Nephron progenitor cell (in vitro differentiated cells): ENCODE measurements at places on chromosomes 4 and X.

DNA sequence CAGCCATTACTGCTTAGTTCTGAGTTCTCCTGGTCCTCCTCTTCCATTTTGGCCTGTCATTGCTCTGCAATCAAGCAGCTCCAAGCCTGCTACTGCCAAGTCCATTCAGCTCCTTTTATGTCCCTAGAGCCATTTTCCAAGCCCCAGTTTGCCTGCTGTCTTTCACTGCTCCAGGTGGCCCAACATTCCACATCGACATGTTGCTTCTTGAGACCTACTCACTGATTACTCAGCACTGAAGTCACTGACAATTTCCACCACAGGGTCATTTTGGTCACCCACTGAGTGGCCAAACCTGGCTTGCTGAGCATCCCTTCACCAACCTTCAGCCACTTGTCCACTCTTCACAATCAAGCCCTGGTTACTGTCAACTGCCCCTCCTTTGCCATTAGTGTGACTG lies 27.2 kb downstream of the LRIT3 start:
- H3K27ac ChIP-seq, result no peak overlapping the region
- H3K36me3 ChIP-seq, result no peaks in the 10 kb centered on the region
- H3K4me3 ChIP-seq, result no peak overlapping the region
- no peaks in the 10 kb centered on the region for H3K4me1 ChIP-seq
- no peaks in the 10 kb centered on the region for H3K27me3 ChIP-seq

- no peaks in the 10 kb centered on the region for H3K36me3 ChIP-seq
- no peaks in the 10 kb centered on the region for H3K4me1 ChIP-seq
- H3K4me3 ChIP-seq, result no peak overlapping the region
- H3K27ac ChIP-seq, result no peak overlapping the region
- DNase-seq, result no peak
These were observed 78.2 kb downstream of the MSL3 start for GRCh38 chrX:11836284-11836683.

DNA sequence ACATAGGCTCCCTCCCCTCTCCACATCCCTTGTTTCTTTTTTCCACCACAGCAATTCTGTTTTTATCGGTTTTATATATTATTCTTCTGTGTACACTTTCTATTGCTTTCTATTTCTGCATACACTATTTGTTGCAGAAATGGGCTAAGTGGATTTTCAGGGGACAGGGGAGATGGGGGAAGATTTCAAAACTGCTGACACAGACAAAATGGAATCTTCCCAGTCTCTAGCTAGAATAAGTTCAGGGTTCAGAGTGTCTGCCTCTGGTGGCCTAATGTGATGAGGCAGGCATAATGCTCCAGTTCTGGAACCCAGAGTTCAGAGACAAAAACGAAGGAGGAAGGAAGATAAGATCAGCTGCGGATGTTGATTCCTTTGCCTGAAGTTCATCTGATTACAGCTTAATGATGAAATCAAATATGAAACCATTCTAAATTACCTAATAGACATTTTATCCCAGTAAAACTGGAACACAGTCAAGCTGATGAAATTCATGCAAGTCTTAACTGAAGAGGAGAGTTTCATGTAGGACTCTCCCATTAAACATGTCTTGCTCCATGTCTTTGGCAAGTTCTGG lies 447.1 kb downstream of the AFF2 start:
- no peak overlapping the region for H3K4me3 ChIP-seq
- H3K27ac ChIP-seq, result no peak overlapping the region
- DNase-seq, result no peak
- H3K4me1 ChIP-seq, result peaks cover 18% of the 10 kb centered on the region

DNA sequence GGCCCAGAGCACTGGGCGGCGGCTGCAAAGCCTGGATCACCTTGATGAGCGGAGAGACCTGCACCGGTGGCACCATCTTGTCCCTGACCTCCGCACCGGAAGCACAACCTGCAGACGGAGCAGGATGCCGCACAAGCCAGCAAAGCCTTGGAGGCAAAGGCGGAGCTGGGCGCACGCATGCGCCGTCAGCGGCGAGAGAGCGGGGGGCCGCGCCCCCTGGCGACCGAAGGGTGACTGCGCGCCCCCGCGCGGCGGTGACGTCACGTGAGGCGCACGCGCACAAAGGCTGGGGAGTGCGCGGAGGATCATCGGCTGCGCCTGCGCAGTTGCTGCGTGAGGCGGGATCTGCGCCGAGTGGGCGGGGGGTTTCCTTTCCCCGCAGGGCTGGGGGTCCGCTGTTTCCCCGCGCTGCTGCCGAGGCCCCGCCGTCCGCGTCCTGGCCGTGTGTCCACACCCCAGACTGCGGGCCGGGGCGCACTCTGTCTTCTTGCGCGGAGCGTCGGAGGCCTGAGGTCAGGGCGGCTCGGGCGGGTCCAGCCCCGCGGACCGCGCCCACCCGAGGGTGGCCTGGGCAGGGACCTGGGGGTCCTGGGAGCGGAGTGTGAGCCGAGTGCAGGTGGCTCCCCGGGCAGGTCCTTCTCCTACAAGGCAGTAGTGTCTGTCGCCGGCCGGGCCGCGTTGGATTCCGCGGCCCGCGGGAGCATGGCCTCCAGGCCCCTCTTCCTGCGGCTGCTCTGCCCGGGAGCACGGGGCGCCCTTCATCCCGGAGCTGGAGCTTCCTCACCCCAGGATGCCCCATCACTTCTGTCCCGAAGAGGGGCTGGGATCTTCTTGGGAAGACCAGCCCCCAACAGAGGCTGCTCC lies at the start of the genes ATP5ME and MYL5:
Gene ATP5ME (minus strand): TSS at position 105 of the 864 bp plus-strand sequence. CDS start 29 bp downstream, at position 76.
Gene MYL5 (plus strand): TSS at position 371 of the 864 bp plus-strand sequence. CDS start 3,485 bp downstream, outside the sequence.
- peak within 1 kb of the TSS; percentile 91 for H3K4me3 ChIP-seq
- peak within 1 kb of the TSS; percentile 87 for H3K27ac ChIP-seq
- peaks cover 2% of the 10 kb centered on the region for H3K27me3 ChIP-seq
- peaks cover 24% of the 10 kb centered on the region for H3K36me3 ChIP-seq
- peak; percentile 96 for DNase-seq

DNA sequence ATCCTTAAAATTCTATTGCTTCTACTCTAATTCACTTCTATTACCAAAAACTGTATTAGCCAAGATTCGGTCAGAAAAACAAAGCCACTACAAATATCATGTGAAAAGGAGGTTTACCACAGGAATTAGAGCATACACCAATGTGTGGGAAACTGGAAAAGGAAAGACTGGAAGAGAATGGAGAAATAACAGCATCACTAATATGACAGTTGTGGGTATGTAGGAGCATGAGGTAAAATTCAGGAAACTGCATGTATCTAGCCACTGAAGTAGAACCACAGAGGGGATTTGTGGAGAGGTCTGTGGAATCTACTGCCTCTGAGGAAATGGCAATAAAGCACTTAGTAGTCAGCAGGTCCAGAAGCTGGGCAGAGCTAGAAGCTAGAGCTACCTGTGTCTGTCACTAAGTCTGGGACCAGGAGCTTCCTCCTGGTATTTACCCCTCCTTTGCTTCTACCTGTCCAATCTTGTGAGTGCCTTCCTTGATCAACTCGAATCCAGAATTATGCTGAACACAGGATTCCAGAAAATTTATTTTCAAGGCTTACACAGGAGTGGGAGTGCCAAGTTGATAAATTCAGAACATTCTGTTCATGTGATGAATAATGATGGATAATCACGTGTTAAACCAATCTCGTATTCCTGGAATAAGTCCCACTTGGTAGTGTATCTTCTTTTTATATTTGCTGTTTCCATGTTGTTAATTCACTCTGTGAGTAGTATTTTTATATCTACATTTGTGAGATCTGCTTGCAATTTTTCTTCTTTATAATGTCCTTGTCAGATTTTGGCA lies 52.6 kb downstream of the NAF1 start:
- H3K27ac ChIP-seq, result no peak overlapping the region
- peaks cover 21% of the 10 kb centered on the region for H3K36me3 ChIP-seq
- no peak overlapping the region for H3K4me3 ChIP-seq
- no peaks in the 10 kb centered on the region for H3K4me1 ChIP-seq
- H3K27me3 ChIP-seq, result no peaks in the 10 kb centered on the region
- no peak for DNase-seq

- no peaks in the 10 kb centered on the region for H3K36me3 ChIP-seq
- H3K27ac ChIP-seq, result peak overlapping the region; percentile 40
- DNase-seq, result no peak
- no peak overlapping the region for H3K4me3 ChIP-seq
- H3K27me3 ChIP-seq, result peaks cover 6% of the 10 kb centered on the region
These were observed 126.7 kb upstream of the AMOT start for GRCh38 chrX:112967341-112967740.

GRCh38 chr4:143564472-143564871 lies 51.0 kb downstream of the SMARCA5 start:
- no peak overlapping the region for H3K4me3 ChIP-seq
- no peaks in the 10 kb centered on the region for H3K4me1 ChIP-seq
- H3K27ac ChIP-seq, result no peak overlapping the region
- DNase-seq, result no peak

GRCh38 chr4:150217192-150217591 lies 138.9 kb downstream of the DCLK2 start:
- no peak for DNase-seq
- H3K27ac ChIP-seq, result no peak overlapping the region
- peaks cover 33% of the 10 kb centered on the region for H3K4me1 ChIP-seq
- H3K27me3 ChIP-seq, result no peaks in the 10 kb centered on the region
- no peaks in the 10 kb centered on the region for H3K36me3 ChIP-seq
- no peak overlapping the region for H3K4me3 ChIP-seq

GRCh38 chrX:102959471-102959870 lies 22.4 kb downstream of the RAB40AL start:
- no peak overlapping the region for H3K4me3 ChIP-seq
- no peak overlapping the region for H3K27ac ChIP-seq
- H3K4me1 ChIP-seq, result peaks cover 9% of the 10 kb centered on the region
- no peak for DNase-seq

DNA sequence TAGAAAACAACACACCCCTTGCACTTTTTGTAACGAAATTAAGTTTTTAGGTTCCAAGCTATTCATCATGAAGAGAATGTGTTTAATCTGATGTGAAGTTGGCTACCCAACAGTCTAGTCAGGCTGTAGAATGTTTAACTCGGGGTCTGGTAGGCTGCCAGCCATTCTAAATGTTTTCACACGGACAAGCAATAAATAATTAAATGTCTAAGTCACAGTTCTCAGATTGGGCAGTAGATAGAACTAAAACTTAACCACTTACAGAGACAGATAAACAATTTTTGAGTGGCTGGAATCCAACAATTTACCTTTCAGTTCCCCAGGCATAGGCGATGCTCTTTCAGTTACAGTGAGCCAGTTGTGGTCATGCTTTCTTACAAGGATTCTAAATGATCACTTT lies 66.5 kb downstream of the CHIC2 start:
- H3K27me3 ChIP-seq, result no peaks in the 10 kb centered on the region
- peak overlapping the region; percentile 57 for H3K27ac ChIP-seq
- DNase-seq, result no peak
- H3K36me3 ChIP-seq, result peaks cover 19% of the 10 kb centered on the region
- H3K4me1 ChIP-seq, result peaks cover 6% of the 10 kb centered on the region

GRCh38 chr4:86917212-86918039 lies 17.4 kb upstream of the AFF1 start:
- peaks cover 2% of the 10 kb centered on the region for H3K4me1 ChIP-seq
- H3K36me3 ChIP-seq, result peaks cover 4% of the 10 kb centered on the region
- no peak for DNase-seq
- no peak overlapping the region for H3K4me3 ChIP-seq
- H3K27ac ChIP-seq, result no peak overlapping the region
- peaks cover 6% of the 10 kb centered on the region for H3K27me3 ChIP-seq

GRCh38 chrX:48467281-48467761 lies 2.7 kb downstream of the SLC38A5 start:
- H3K4me3 ChIP-seq, result peak overlapping the region; percentile 52
- H3K36me3 ChIP-seq, result no peaks in the 10 kb centered on the region
- peaks cover 38% of the 10 kb centered on the region for H3K4me1 ChIP-seq
- no peak overlapping the region for H3K27ac ChIP-seq
- H3K27me3 ChIP-seq, result peaks cover 38% of the 10 kb centered on the region
- no peak for DNase-seq

- DNase-seq, result no peak
- peaks cover 10% of the 10 kb centered on the region for H3K4me1 ChIP-seq
- no peak overlapping the region for H3K27ac ChIP-seq
- H3K27me3 ChIP-seq, result peaks cover 46% of the 10 kb centered on the region
- no peaks in the 10 kb centered on the region for H3K36me3 ChIP-seq
- H3K4me3 ChIP-seq, result no peak overlapping the region
These were observed 4.8 kb upstream of the CCSER1 start for GRCh38 chr4:90122355-90122748.

DNA sequence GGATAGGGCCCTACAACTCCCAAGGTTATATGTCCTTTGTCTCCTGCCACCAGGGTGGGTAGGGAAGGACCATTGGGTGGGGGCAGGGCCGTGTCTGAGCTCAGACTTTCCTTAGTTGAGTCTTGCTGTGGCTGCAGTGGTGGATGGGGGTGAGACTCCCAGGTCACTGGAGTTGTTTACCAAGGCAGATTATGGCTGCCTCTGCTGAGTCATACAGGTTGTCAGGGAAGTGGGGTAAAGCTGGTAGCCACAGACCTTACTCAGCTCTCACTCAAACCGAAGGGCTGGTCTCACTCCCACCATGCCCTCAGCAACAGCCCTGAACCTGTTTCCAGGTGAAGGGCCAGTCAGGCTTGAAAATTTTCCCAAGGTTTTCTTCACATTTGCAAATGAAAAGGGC lies 58.8 kb upstream of the FAAH2 start:
- no peak overlapping the region for H3K27ac ChIP-seq
- DNase-seq, result no peak
- H3K4me1 ChIP-seq, result no peaks in the 10 kb centered on the region
- H3K36me3 ChIP-seq, result peaks cover 27% of the 10 kb centered on the region
- no peak overlapping the region for H3K4me3 ChIP-seq
- H3K27me3 ChIP-seq, result no peaks in the 10 kb centered on the region

GRCh38 chr4:33306131-33306530 lies 2586.0 kb downstream of the PCDH7 start:
- H3K36me3 ChIP-seq, result no peaks in the 10 kb centered on the region
- no peak overlapping the region for H3K27ac ChIP-seq
- no peak for DNase-seq
- H3K4me3 ChIP-seq, result no peak overlapping the region

GRCh38 chr4:13118633-13119032 lies 365.5 kb downstream of the RAB28 start:
- peaks cover 4% of the 10 kb centered on the region for H3K27me3 ChIP-seq
- H3K4me3 ChIP-seq, result no peak overlapping the region
- no peak for DNase-seq
- H3K27ac ChIP-seq, result no peak overlapping the region
- H3K36me3 ChIP-seq, result no peaks in the 10 kb centered on the region

DNA sequence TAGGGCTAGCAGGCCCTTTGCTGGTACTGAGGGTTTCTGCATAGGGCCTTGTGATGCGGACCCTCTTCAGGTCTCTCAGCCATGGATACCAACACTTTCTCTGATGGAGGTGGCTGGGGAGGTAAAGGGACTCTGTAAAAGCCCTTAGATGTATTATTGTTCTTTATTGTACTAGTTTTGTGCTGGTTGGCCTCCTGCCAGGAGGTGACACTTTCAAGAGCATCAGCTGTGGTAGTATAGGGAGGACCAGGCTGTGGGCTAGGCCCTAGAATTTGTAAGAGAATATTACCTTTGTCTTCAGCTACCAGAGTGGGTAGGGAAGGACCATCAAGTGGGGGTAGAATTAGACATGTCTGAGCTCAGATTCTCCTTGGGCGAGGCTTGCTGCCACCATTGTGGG lies 936.3 kb downstream of the CENPC start:
- peaks cover 5% of the 10 kb centered on the region for H3K27me3 ChIP-seq
- H3K36me3 ChIP-seq, result no peaks in the 10 kb centered on the region
- no peak overlapping the region for H3K27ac ChIP-seq
- no peak for DNase-seq
- no peaks in the 10 kb centered on the region for H3K4me1 ChIP-seq
- no peak overlapping the region for H3K4me3 ChIP-seq

GRCh38 chr4:162560073-162560472 lies 396.3 kb upstream of the FSTL5 start:
- no peaks in the 10 kb centered on the region for H3K4me1 ChIP-seq
- DNase-seq, result no peak
- H3K27ac ChIP-seq, result no peak overlapping the region
- H3K4me3 ChIP-seq, result no peak overlapping the region
- no peaks in the 10 kb centered on the region for H3K27me3 ChIP-seq
- H3K36me3 ChIP-seq, result no peaks in the 10 kb centered on the region

GRCh38 chr4:165458471-165458870 lies 79.7 kb downstream of the CPE start:
- H3K27me3 ChIP-seq, result peaks cover 4% of the 10 kb centered on the region
- no peak overlapping the region for H3K27ac ChIP-seq
- no peak for DNase-seq
- no peak overlapping the region for H3K4me3 ChIP-seq
